ENCODE measurements at places on chromosomes 1 and 21.

GRCh38 chr1:185376288-185376687 is 59.2 kb upstream of the IVNS1ABP start:
- no peak for DNase-seq

GRCh38 chr1:52867087-52867863 is 24.7 kb downstream of the ZYG11A start:
- no peak for DNase-seq

DNA sequence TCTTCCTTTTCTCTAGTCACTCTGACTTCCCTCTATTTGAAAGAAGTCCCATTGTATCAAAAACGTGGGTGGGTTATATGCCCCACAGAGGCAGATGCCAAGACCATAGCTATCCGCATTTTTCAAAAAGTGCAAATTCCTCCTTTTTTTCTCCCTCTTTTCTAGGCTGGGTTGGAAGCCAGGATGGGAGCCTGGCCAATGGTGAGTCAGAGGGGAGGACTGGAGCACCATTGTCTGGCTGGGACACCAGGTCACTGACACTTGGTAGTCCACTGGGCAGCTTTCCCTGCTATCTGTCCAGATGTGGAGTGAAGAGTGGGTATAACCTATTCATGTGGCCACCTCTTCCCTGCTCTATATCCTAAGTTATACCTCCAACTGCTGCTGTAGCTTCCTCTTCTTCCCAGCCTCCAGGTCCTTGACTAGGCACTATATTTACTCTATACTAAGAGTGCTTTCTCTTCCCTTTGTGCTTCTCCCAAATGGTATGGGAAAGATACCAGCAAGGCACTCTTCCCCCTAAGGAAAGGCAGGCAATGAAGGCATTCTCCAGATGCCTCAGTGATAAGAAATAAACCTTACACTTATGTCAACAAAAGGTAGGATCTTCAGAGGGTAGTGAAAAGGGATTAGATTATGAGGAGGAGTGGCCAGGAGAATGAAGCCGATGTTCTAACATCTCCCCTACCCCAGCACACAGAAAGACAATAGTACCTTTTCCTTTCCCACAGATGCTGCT is 12.9 kb downstream of the PI4KB start:
- no peak for DNase-seq

GRCh38 chr1:8213676-8214075 is 104.2 kb upstream of the SLC45A1 start:
- no peak for DNase-seq

DNA sequence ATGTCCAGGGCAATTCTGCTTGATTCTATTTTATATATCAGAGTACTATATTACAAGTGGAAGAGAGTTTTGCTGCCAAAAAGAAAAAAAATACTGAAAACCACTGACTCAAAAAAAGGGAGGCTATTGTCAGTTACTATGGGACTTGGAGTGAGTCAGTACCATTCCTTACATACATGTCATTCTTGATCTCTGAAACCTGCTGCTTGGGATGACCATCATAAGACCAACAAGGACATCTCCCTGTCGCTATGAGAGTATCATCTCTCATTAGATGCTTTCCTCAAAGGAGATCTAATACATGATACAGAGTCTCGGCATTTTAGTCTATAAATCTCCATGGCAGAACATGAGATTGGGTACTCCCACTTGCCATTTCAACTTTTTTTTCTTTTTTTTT is 11.8 kb upstream of the INPP5B start:
- DNase-seq, result no peak

Measured in stimulated activated naive B cell treated with anti-CD40 and anti-IgM and Interleukin-4, amounts not matched to agents 10 μg/mL and 1 μg/mL and 100 μg/mL, for 72 hours (primary cell).